ENCODE measurements at places on chromosomes 1 and 21. TPM values are rescaled to one million over a fixed set of nuclear protein-coding genes. Genes with fewer than 3 reads are reported as not detected.

CNKSR1 gene
- total RNA-seq, result 1.4 TPM

C4BPB gene
- total RNA-seq, result 2.1 TPM

DNA sequence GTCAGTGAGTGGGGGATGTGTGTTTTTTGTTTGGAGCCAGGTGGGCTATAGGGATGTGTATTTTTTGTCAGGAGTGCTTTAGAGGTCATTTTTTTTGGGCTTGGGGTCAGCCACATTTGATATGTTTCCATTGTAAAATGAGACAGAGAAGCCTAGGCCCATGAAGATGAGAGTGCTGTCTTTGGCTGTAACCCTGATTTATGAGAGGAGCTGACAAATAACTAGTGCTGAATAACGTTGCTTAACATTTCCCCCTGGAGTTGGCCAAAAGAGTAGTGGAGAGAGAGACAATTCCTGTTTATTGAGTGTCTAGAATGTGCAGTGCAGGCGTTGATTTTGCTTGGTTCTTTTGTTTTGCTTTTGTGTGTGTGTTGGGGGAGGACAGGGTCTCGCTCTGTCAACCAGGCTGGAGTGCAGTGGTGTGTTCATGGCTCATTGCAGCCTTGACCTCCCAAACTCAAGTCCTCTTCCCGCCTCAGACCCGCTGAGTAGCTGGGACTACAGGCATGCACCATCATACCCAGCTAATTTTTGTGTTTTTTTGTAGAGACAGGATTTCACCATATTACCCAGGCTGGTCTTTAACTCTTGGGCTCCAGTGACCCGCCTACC, 64.7 kb downstream of the S1PR1 start:
- no peak overlapping the region for H3K27ac ChIP-seq
- H3K4me1 ChIP-seq, result peaks cover 14% of the 10 kb centered on the region
- no peak for DNase-seq
- H3K36me3 ChIP-seq, result no peaks in the 10 kb centered on the region

GRCh38 chr1:225848030-225848955, 33.9 kb downstream of the TMEM63A start:
- DNase-seq, result peak; percentile 58
- peak overlapping the region; percentile 2 for H3K4me3 ChIP-seq
- peaks cover 54% of the 10 kb centered on the region for H3K4me1 ChIP-seq
- peaks cover 34% of the 10 kb centered on the region for H3K36me3 ChIP-seq

- no peak overlapping the region for H3K4me3 ChIP-seq
- H3K36me3 ChIP-seq, result peaks cover 16% of the 10 kb centered on the region
- no peak overlapping the region for H3K27ac ChIP-seq
- no peaks in the 10 kb centered on the region for H3K4me1 ChIP-seq
- DNase-seq, result no peak
These were observed 51.9 kb upstream of the DMRTA2 start for GRCh38 chr1:50474859-50475809.

DNA sequence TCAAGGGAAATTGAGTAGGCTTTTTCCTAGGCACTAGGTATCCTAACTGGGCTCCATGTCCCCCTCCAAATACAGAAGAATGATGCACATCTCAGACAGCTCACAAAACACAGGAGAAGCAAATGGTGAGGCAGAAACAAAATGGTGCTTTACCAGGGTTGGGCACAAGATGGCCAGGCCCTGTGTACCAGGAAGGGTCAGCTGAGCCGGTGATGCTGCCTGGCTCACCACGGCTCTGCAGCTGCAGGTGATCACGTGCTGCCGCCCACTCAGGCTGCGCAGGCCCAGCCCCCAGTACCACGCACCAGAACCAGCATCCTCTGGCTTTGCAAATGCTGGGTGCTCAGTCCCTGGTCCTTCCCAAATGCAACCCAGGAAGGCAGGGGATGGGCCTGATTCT, 993 bp upstream of the DSCAM start:
- no peaks in the 10 kb centered on the region for H3K36me3 ChIP-seq
- peaks cover 22% of the 10 kb centered on the region for H3K27me3 ChIP-seq
- H3K4me3 ChIP-seq, result no peak overlapping the region

Data from activated CD8-positive, alpha-beta T cell treated with anti-CD3 and anti-CD28 coated beads for 36 hours (primary cell).